MG63 (cell line): ENCODE measurements at places on chromosomes 7 and 10. TPM values are rescaled to one million over a fixed set of nuclear protein-coding genes. Genes with fewer than 3 reads are reported as not detected.

DNA sequence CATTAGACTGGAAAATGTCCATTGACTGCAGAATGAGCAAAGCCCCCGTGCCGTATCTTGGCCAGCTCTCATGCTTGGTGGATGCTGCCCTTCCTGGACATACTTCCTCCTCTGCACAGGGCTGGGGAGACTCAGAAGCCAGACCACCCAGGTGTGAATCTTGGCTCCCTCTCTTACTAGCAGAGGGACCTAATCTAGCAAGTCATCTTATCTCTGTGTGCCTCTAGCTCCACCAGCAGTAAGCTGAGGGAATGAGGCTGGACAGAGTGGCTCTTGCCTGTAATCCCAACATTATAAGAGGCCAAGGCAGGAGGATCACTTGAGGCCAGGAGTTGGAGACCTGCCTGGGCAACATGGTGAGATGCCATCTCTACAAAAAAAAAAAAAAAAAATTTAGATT, 173.8 kb upstream of the GHITM start:
- no peak for DNase-seq

GRCh38 chr7:11332865-11333228, 359.2 kb downstream of the PHF14 start:
- no peak for DNase-seq

- DNase-seq, result no peak
Observed at GRCh38 chr7:42006801-42007513, 230.1 kb downstream of the GLI3 start.

DNA sequence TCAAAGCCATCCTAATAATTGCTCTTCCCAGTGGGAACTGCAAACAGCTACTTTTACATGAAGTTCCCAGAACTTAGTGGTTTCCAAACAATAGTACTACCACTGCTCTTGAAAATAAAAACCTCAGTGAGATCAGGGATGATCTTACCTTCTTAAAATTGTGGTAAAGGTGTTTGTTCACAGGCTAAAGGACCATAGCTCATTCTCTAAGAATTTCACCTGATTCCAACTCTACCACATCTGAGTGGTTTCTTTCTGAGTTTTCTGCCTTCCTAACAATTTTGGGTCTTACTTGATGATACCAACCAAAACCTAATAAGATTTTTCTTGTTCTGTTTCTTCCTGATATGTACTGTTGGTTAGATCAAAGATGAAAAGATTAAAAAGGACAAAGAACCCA, 45.6 kb upstream of the AGBL3 start:
- no peak for DNase-seq

CYP2C8 gene
- not detected in 2 replicates for total RNA-seq

CPN1 gene
- not detected in 2 replicates for total RNA-seq

SH2D4B gene
- not detected in 2 replicates for total RNA-seq
